Activated gamma-delta T cell treated with Interleukin-2 at 50 U/mL for 16 hours (primary cell): ENCODE measurements at places on chromosomes 3 and 15.
A peak's percentile ranks its signal among the peaks of the same experiment; 100 is the strongest.

- no peak for DNase-seq
Observed at GRCh38 chr3:105170423-105170822, 196.3 kb upstream of the ALCAM start.

DNA sequence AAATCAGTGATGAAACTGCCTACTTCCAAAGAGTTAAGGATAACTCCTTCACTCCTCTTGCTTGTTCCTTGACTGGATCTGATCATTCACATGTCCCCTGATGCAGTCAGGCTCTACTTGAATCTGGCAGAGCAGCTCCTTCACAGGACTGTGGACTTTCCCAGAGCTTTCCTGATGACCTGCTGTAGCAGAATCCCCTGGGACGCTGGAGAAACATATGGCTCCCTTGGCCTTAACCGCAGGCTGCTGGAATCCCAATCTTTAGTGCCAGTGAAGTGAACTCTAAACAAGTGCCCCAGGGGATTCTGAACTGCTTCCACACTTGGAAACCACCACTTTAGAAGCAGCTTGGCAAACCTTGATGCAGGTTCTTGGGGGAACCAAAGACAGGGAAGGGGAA is 217.8 kb downstream of the CHST2 start:
- DNase-seq: no peak

DNA sequence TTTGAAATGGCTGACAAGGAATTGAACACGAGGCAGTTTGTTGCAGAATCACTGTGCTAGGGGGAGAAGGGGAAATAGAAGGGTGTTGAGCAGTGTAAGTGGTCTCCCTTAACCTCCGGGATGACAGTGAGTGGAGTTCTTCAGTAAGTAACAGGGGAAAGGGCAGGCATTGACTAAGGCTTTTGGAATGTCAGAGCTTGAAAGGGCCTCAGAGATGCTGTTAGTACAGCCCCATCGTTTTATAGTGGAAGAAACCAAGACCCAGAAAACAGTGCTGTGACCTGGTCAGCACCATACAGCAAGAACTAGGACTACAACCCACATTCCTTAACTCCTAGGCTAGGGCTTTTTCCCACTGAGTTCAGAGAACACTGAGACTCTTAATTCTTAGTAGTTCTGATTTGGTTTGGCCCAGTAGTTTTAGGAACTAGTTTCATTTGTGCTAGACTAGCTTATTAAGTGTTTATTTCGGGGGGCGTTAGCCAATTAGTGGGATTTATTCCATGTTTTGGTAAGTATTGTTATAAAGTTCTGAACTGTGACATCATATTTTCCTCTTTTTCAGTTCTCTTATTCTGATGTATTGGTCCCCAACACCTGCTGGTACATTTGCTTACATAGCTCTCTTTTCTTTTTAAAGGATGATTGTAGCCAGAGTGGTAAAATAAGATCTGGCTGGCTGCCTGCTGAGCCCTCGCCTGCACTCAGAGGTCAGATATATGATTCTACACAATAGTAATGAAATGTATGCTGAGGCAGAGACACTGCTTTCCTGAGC is 34.2 kb downstream of the RAB11A start:
- no peak for DNase-seq

GRCh38 chr3:124557433-124558232 is 172.6 kb upstream of the UMPS start:
- no peak for DNase-seq

DNA sequence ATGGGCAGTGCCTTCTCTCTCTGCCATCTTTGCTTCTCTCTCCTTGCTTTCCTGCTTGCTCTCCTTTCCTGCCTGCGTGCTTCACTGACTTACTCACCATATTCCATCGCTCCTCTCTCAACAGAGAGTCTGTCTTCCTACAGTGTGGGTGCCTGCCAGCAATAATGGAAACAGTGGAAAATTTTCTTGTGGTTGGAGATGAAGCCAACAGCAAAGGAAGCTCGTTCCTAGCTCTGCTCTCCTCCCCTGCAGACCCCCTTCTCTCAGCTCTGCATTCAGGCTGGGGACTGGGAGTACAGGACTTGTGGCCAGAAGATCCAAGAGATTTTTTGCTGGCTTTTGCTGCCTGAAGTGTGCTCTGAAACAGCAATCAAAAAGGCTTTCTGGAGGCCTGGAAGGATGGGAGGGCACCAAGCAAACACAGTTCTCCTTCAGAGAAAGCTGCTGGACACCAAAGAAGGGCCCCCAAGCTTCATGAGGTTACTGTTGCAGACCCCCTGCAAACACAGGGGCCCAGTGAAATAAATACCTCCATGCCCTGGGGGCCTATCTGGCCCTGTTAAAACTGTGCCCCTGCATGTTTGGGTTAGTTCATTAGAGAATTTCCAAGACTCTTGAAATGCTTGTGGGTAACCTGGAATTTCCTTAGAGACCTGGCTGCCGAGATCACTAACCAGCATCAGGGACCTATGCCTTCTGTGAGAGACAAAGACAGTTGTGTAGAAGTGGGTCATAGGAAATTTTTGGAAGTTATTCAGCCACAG is 149.9 kb upstream of the RASGRP1 start:
- no peak for DNase-seq

GRCh38 chr3:127263586-127264231 is 24.1 kb downstream of the PRR20G start:
- DNase-seq: no peak

- DNase-seq: peak; percentile 34
Observed at GRCh38 chr3:32414522-32415202, 23.0 kb downstream of the CMTM7 start.

DNA sequence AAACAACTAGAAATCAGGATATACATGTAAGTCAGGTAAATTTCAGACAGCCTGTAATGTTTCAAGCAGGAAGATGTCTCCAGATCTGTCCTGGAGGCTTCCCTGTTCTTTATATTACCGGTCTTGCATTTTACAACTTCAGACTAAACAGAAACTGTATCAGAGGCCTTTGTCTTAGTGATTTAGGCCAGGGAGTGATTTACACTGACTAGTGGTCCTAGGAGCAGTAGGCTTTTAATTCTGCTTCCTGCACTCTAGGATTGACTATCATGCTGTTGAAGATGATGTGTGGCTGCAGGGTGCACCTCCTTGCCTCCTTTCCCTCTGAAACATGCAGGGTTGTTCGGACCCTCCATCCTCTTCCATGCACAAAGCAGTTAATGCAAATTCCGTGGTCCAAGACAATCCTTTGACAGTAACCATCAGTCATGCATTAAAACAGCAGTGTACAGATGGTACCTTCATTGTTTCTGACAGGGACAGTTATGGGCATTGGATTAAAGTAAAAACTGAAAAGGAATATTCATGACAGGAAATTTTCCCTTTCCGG is 27.6 kb downstream of the CHRNA7 start:
- no peak for DNase-seq

GRCh38 chr3:142481196-142481595 is 33.4 kb upstream of the XRN1 start:
- no peak for DNase-seq

DNA sequence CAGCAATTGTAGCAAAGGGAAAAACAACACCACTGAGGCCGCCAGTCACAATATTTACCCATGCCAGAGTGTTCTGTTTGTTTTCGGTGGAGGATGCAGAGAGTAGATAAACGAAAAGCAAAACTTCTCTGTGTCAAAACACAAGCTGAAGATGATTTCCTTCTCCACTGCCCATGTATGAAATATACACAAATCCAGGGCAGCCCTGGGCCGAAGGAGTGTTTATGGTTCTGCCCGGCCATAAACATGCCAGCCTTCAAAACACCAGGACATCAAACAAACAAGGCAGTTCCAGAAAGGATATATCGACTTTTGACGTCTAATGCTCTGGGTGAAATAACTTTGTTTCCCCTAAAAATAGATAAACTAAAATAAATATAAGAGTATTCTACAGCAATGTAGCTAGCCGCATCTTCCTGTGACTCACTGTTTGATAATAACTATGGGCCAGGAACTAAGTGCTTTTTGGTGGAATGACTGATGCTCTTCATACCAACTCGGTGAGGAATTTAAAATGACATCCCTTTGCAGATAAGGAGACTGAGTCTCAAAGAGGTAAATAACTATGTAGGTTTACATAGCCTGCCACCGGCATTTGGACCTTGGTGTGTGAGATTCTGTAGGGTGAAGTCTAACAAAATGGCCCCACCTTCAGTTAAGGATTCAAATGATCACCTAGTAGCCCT is 82.8 kb downstream of the MAGI1 start:
- DNase-seq: no peak

DNA sequence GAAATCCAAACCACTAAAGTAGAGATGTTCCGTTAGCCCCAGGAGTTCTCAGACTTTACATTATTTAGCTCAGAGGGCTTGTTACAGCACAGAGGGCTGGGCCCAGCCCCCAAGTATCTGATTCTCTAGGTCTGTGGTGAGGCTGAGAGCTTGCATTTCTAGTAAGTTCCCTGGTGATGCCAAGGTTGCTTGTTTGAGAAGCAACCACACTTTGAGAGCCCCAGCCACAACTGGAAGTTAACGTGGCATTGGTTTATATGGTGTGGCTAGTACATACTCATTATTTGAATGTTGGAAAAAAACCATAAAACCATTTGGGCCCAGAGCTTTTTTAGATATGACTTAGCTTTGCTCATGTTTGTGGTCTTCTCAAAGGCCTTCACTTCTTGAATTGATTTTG is 35.9 kb downstream of the PRR23E start:
- DNase-seq: no peak

- no peak for DNase-seq
Observed at GRCh38 chr15:71393383-71393782, 278.1 kb downstream of the THSD4 start.

GRCh38 chr3:105166893-105167292 is 199.8 kb upstream of the ALCAM start:
- no peak for DNase-seq

GRCh38 chr3:177467247-177467985 is 270.1 kb upstream of the TBL1XR1 start:
- no peak for DNase-seq

GRCh38 chr15:85730001-85730820 is 64.5 kb downstream of the KLHL25 start:
- peak; percentile 46 for DNase-seq

DNA sequence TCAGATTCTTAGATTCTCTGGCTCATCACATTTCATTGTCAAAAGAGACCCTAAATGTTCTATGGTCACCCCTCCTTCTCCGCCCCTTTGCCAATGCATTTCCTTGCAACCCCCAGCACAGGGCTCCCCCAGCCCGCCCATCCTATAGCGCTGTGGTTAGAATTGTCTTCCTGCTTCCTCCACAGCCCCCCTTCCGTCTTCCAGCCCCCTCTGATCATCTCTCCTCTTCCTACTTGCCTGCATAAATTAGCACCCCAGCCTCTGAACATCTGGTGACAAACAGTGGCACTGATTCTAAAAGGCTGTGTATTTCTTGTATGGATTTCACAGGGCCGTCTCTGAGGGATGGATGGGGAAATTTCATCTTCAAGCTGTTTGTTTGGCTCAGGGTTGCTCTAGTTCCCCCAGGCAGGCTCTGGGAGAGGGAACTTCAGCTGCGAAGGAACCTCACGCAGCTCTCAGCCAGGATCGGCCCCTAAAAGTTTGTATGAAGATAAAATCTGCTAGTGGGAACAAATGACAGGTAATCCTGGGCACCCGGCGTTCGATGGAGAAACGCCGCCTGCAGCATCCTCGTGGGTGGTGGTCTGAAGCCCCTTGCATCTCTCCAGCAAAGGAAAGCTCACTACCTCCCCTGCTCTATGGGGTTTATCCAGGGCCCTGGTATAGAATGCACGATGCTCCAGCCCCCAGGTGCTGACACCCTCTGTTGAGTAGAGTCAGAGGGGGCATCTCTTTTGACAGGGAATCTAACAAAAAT is 83.0 kb downstream of the WNT7A start:
- DNase-seq: no peak

DNA sequence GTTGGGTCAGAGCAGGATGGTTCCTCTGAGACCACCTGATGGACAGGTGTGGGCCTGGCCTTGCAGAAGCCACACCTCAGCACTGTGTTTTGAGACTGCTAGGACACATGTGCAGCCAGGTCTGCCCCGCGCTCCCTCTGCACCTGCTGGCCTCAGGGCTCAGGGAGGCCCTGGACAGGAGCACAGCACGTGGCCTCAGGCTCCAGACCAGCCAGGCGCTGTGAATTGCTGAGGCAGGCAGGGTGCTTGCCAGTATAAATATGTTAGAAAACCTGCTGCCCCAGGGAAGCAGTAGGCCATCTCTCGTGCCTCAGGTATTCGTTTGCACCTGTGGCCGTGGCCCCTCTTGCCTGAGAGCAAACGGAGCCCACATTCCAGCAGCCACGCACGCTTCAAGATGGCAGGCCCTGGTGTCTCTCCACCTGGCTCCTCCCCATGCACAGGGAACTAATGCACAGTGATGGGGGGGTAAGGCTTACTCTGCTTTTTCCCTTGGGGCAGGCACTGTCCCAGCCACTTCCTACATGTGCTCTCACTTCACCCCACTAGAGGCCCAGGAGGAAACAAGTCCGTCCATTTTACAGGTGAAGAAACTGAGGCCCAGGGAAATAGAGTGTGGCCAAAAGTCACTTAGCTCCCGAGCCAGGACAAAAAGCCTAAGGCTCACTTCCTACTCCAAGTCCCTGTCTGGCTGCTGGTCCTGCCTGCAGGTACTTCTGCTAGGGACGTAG is 20.4 kb downstream of the SEC61A1 start:
- no peak for DNase-seq

DNA sequence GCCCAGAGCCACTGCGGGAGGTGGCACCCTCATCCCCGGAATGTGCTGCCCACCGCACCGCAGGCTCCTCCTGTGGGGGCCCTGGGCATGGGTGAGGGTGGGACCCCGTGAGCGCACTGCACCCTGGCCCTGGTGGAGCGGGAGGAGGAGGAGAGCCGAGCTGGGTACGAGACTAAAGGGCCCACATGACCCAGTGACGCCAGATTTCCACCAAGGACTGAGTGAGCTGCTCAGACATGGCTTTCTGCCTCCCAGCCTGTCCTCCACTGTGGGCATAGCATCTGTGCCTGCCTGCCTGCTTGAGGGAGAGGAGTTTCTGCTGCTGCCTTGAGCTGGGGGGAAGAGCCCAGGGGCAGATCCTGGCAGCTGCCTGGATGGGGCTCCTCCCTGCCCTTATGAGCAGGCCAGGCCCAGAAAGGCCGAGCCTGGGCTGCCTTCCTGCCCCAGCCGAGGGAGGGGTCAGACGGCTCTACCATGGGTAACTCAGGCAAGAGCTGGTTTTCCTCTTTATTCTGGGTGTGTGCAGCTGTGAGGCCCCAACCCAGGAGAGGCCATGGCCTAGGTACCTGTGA is 88.4 kb downstream of the VGLL4 start:
- no peak for DNase-seq

DNA sequence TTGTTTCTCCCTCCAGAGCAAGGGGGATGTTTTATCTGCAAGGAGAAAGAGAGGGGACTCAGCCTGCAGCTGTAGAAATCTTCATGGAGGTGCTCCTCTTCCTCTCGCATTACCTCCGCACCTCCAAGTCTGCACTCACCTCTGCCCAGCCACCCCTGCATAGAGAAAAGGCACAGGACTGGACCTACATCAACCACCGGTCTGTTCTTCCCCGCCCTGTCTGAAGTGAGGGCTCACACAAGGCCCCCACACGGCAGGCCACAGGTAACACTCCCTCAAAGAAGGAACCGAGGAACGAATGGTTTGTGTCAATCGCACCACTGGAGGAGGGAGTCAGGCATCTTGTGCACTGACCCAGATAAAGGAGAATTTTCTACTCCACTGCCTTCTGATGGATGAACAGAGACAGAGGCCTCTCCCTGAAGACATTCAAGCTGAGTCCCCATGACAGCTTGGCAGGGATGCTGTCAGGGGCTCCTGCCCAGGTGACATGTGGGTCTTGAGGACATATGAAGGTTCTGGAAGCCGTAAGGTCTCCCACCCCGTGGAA is 260.3 kb downstream of the XXYLT1 start:
- DNase-seq: no peak

GRCh38 chr3:109268181-109268580 is 48.1 kb downstream of the DPPA2 start:
- DNase-seq: no peak
